ENCODE measurements at places on chromosomes 6 and 20. TPM values are rescaled to one million over a fixed set of nuclear protein-coding genes. Genes with fewer than 3 reads are reported as not detected.

- DNase-seq = no peak
Observed at GRCh38 chr6:161265975-161266374, 7.9 kb downstream of the AGPAT4 start.

Gene CDH26
- total RNA-seq = 0.91 TPM

Gene NEURL2
- total RNA-seq = 2.8 TPM

Gene GLP1R
- not detected for total RNA-seq

Gene TXLNB
- 0.47 TPM for total RNA-seq

Gene MUC22
- not detected for total RNA-seq

Gene PI16
- 0.20 TPM for total RNA-seq

- DNase-seq = no peak
Observed at GRCh38 chr20:62190639-62191411, 8.0 kb downstream of the MTG2 start.

Gene MUC21
- not detected for total RNA-seq

- DNase-seq = no peak
Observed at GRCh38 chr6:64383277-64383676, 747.7 kb downstream of the PHF3 start.

Data from CD8-positive, alpha-beta memory T cell (primary cell).